ENCODE measurements at places on chromosomes 7 and 10.

GRCh38 chr7:72023926-72024325 is 388.2 kb downstream of the CALN1 start:
- no peak for DNase-seq

DNA sequence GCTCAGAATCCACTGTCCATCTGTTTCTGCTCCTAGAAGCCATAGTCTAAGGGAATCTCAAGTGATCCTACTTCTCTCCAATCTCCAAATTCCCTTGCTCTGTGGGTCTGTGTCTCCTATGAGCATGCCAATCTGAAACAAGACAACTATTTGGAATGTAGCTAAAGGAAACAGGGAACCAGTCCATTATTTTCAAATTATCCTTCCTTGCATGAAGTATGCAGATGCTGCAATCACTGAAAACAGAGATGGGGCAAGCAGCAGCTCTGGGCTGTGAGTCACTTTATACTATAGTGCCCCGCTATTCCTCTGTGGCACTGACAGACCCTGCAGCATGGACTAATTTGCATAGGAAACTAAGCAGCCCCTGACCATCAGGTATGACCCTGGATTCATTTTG is 76.9 kb upstream of the PRSS58 start:
- DNase-seq: no peak

DNA sequence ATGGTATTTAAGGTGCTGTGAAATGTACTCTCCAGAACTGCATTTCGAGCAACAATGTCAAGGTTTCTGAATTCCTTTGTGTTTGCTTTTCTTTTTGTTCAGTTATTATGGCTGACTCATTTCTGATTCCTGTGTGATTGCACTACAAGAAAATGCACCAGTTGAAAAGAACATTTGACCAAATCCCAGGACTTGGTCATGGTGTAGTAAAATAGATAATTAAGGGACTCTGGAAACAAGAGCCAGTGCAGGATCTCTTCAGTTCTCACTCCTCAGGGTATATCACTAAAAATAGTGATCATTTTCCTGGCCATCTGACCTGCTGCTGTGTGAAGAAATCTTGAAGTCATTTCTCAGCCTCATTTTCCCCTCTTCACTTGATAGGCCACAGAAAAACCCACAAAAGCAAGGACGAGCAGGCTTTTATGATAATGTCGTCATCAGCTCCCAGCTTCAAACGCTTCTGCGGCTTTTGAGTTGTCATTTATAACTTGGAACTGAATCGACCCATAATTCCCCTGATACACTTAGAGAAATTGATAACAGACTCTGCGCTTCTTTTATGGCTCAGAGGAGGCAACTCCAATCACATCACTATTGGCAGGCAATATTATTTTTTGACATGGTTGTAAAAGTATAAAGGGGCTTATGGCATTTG is 274.7 kb downstream of the HDAC9 start:
- no peak for DNase-seq

GRCh38 chr7:158537516-158537882 is 50.1 kb downstream of the PTPRN2 start:
- no peak for DNase-seq

DNA sequence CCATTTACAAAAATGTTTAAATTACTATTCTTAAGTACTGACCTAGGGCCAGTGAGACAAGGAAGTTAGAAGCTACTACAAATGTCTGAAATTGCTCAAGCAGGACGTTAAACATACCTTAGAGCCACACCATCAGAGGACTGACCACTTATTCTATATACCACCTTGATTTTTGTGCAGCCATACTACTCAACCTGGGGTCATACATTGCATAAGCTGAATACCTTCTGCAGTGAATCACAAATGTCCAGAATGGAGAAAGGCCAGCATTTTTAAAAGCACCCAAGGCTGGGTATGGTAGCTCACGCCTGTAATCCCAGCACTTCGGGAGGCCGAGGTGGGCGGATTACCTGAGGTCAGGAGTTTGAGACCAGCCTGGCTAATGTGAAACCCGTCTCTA is 21.2 kb upstream of the MRLN start:
- no peak for DNase-seq

DNA sequence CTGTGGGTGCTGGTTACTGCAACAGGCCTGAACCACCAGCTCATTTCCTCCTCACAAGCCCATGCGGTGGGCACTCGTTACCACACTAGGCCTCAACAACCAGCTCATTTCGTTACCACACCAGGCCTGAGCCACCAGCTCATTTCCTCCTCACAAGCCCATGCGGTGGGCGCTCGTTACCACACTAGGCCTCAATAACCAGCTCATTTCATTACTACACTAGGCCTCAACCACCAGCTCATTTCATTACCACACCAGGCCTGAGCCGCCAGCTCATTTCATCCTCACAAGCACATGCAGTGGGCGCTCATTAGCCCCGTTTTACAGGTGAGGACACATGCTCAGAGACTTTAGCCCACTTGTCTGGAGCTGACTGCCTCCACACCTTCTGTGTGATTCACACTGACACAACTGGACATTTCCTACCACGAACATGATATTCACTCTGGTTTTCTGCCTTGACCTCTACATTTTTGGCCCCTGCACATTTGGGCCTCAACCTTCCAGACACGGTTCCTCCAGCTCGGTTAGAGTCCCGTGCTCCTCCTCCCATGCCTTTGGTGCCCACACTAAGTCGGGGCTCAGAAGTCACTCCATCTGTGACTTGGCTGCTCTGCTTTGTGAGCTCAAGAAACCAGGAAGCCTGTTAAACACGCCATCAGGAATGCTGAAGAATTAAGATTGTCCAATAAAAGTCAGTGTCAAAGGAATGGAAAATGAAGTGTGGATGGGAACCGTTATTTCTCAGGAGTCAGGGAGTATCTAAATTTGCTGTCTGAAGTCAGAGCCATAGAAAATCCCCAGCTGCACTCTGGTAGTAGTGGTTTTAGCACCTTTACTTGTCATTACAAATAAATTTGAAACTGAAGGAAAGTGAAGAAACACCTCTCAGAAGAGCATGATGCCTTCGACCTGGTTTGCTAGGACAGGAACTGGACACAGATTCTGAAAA is 55.8 kb upstream of the LANCL2 start:
- no peak for DNase-seq

DNA sequence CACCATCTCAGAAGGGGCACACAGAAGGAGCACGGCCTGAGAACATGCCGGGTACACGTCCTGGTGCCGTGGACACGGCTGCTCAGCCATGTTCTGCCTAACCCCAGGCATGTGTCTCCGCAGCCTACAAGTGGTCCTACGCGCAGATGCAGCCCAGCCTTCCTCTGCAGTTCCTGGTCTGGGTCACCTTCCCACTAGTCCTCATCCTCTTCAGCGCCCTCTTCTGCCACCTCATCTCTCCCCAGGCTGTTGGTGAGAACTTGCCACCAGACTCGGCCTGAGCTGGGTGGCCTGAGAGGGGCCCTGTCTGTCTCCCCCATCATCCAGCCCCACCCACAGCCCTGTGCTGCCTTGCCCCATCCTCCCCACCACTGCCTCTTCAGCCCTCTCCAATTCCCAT is 5.3 kb downstream of the CLCN1 start:
- no peak for DNase-seq

DNA sequence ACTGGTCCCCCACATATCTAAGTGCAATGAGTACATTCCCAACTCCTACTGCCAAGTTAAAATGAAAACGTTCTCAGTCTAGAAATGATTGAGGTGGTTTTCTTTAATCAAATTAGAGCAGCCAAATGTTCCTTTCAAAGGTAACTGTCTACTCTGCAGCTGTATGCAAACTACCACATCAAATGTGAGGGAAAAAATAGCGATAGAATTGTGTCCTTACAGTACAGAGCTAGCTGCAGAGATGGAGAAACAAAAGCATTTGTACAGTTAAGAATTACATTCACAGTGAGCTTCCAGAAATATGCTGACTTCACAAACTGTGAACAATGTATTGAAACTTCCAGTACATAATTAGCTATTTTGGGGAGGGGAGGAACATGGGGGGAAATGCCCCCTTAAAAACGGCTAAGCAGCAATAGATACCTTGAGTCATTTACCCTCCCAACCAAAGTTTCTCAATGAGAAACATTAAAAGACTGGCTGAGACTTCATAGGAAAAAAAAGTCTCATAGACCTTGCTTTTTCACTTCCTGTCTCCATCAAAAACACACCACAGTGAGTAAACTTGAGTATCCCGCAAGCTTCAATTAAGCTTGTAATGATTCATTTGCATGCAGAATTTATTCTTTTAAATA is 22.9 kb downstream of the CDK6 start:
- DNase-seq: no peak

DNA sequence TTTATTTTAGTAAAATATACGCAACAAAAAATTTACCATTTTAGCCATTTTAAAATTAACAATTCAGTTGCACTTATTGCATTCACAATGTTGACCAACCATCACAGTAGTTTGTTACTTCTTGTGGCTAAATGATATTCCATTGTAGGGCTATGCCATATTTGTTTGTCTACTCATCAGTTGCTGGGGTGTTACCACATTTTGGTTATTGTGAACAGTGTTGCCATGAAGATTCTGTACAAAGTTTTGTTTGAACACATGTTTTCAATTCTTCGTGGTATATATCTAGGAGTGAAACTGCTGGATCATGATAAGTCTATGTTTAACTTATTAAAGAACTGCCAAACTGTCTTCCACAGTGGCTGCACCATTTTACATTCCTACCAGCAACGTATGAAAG is 46.3 kb upstream of the ZNF365 start:
- no peak for DNase-seq

DNA sequence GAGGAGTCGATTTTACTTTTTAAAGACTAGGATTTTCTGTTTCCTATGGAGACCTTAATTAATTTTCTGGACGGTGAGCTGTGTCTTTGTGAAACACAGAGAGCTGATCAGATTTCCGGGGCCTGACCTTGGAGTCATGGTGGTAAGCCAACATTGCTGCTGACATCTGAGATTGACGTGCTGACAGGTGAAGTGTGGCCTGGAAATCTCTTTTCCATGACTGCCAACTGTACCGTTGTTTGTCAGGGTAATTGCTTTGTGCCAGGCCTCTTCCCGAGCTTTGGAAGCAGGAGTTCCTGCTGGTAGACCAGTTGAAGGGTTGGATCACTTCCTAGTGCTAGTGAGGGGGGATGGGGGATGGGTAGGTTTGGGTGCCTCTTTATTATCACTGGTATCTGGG is 71.2 kb downstream of the ADRA2A start:
- DNase-seq: no peak

DNA sequence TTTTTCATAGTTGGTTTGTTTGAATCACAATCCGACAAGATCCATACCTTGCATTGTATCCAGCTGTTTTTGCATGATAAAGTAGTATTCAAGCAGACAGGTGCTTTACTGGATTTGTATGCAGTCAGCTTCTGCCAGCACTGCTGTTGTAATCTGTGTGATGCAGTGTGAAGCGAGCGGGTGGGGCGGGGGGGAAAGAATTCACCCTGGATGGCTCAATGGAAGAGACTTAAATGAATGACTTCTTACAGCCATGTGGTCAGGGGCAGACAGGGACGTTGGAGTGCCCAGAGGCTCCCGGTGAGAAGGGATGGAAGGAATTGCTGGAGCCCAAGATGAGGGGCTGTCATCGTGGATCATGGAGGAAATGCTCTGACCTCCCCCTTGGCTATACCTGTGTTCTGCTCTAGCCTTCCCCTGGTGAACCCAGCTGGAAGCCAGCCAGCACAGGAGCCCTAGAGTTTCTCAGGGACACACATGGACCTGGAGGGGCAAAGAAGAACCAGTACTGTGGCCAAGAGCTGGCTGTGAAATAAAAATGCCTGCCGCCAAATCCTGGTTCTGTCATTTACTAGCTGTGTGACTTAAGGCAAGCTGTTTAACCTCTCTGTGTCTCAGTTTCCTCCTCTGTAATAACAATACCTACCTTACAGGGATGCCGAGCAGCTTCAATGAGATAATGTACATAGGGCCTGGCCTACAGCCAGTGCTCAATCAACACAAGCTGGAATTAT is 14.1 kb downstream of the NFE2L3 start:
- no peak for DNase-seq

Measured in left forelimb (tissue), 1 donor.